ELF-1 (cell line): ENCODE measurements at places on chromosomes 12 and 14.
A peak's percentile ranks its signal among the peaks of the same experiment; 100 is the strongest.

GRCh38 chr14:28744126-28744525 is 22.5 kb upstream of the FOXG1 start:
- no peak for DNase-seq

DNA sequence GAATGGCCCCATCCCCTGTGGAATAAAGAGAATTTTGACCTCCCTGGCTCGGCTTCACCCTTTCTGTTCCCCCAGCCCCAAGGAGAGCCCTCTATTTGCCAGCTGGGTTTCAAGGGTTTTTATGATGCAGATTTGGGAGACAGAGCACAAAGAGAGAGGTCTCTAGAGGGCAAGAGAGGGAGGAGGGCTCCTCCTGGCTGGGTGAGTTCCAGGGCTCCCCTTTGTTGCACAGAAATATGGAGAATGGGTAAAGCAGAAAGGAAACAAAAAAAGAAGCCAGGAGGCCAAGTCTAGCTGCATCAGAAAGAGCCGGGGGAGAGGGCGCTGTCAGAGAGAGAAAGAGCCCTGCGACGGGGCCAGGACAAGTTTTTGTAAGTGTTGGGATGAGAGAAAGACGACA is 319.6 kb upstream of the RTL1 start:
- peak; percentile 20 for DNase-seq

DNA sequence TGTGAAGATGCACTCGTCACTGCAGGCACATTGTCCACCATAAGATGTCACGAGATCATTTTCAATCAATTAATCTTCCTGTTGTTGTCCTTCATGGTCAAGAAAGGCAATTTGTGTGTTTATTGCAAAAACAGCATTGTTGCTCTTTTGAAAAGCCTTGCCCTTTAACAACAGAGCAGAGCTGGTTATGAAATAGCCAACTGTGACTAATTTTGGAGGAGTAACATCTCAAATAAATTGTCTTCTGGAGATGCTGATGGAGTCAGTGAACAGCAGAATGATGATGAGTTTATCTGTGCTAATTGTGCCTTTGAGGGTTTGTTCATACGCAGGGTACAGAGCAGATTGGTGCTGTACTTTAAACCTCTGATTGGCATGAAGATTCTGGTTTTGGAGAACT is 88.3 kb upstream of the E2F7 start:
- DNase-seq = no peak

GRCh38 chr12:92065018-92065499 is 80.6 kb downstream of the BTG1 start:
- no peak for DNase-seq

- DNase-seq = peak; percentile 97
Observed at GRCh38 chr12:54398995-54399793, 14.7 kb upstream of the ZNF385A start.

- no peak for DNase-seq
Observed at GRCh38 chr12:62127516-62127915, 132.7 kb upstream of the USP15 start.

DNA sequence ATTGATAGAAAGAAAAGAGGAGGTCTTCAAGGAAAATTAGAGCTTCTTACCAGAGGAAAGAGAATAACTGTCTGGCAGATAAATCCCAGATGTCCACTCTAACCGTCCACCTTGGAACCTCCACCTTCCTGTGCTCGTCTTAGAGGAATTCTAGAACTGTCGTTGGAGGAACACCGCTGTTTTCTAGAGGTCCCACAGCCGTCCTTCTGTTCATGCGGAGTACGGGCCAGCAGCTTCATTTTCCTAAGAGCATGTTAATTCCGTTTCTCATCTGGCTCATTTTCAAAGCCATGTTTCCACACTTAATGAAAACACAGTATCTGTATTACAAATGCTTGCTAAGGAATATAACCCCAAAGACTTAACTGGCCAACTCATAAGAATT is 107.9 kb upstream of the ESRRB start:
- DNase-seq = no peak

DNA sequence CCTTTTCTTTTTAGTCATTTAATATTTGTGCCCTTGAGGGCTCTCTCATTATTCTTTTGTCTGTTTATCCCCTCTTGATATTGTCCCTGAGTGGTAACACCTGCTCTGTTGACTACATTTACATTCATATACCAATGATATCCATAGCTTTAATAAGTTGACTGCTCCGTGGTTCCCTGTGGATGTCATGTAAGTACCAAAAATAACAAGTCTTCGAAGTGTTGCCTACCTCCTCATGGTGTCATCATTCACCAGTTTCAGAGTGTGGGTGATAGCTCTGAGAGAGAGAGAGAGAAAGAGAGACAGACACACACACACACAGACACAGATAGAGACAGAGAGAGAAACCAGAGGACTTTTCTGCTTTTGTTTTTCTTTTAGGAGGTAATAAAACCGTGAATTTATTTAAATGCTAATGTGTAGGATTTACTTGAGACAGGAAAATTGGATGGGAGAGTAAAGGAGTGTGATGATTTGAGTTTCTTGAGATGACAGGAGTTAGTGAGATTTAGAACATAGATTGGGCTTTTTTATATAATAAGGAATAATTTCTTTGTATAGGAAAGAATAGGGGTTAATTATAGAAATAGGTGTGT is 52.2 kb downstream of the PAPOLA start:
- DNase-seq = no peak

DNA sequence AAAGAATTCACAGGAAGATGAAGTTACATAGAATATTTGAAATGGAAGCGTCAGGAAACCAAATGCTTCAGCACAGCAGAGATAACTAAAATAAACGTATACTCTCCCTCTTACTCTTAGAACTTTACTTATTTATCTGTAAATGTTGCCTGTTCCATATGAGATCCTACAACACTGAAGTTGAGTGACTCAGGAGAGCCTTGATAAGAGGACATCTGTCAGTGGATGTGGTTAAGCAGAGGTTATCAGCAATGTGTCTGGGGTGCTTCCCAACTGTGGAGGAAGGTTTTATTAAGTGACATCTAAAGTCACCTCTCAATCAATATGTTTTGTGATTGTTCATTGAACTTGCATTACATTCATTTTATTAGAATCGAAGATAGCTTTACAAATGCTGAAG is 81.9 kb downstream of the NEDD1 start:
- no peak for DNase-seq

GRCh38 chr12:59594943-59595500 is 807 bp upstream of the SLC16A7 start:
- no peak for DNase-seq

GRCh38 chr14:100239211-100239839 is 381 bp downstream of the YY1 start:
- no peak for DNase-seq

DNA sequence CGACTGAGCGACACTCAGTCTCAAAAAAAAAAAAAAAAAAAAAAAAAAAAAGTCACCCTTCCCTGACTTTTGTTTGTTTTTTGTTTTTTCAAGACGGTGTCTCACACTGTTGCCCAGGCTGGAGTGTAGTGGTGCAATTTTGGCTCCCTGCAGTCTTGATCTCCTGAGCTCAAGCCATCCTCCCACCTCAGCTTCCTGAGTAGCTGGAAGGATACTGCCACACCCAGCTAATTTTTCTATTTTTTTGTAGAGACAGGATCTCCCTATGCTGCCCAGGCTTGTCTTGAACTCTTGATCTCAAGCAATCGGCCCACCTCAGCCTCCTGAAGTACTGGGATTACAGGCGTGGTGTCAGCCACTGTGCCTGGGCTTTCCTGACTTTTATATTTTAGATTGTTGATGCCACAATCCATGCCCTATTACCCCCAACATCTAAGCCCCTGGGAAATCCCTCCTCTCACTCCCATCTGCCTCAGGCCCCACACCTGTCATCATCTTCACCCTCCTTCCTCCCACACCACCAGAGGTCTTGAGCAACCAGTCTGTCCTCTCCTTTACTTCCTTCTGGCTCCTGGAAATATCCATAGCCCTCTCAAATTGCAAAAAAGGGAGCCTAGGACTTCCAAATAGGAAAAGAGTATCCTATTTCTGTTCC is 7.8 kb downstream of the IKZF4 start:
- peak; percentile 41 for DNase-seq

- DNase-seq = no peak
Observed at GRCh38 chr12:118290130-118290529, 82.6 kb downstream of the TAOK3 start.

GRCh38 chr14:103503296-103503695 is 19.3 kb downstream of the CKB start:
- no peak for DNase-seq

DNA sequence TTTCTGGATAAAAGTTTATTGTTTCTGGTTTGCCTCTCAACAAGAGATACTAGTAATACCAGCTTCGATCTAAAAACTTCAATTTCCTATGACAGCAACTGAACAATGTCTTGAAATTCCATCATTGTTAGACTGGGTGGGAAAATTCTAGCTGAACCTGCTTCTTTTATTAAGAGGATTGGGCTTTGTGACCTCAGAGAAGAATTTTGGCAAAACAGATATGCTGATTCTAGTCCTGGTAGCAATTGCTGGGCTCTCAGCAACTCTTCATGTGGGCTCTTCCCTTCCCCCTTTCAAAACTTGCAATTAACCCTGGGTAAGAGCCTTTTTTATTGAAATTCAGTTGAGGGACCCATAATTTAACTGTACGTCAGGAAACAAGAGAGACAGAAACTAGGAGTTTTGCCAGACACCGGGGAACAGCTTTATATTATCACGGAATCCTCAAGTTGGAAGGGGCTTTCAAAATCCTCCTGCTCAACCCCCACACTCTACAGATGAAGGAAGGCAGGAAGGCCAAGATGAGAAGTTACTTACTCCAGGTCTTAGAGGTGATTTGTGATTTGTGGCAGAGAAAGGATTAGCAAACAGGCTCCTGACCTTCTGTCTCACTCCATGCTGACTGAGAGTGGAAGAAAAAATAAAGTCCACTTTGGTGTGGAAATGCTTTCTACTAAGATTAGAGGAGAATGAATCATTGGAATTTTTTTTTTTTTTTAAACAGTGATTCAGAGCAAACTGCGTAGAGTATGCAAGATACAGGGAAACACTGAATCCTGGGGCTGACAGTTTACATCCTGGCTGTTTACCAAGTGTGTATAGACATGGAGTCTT is 239.0 kb upstream of the ATP2B1 start:
- peak; percentile 65 for DNase-seq

GRCh38 chr14:22313172-22313801 is 275.7 kb downstream of the DAD1 start:
- no peak for DNase-seq

- DNase-seq = no peak
Observed at GRCh38 chr12:20415028-20415427, 46.7 kb downstream of the PDE3A start.

- DNase-seq = no peak
Observed at GRCh38 chr12:6112004-6112403, 12.5 kb downstream of the VWF start.

DNA sequence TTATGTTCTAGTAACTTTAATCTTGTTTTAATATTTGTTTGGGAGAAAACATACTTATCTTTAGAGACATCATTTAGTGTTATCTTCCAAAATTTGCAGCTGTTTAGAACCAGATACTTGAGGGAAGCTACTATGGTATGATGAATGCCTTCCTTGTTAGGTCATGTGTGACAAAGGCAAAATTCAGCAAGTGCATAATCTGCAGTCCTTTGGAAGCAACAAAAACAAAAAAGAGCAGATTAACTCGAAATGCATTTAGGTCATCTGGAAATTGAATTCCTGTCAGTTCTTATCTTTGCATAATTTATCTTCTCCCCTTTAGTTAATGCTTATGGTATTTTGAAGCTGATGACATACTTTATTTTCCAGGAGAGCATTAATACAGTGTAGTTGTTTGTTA is 3.5 kb downstream of the FBXO34 start:
- no peak for DNase-seq

- no peak for DNase-seq
Observed at GRCh38 chr12:131432532-131433260, 278.2 kb upstream of the SFSWAP start.

GRCh38 chr14:20327005-20327869 is 5.8 kb downstream of the CCNB1IP1 start:
- DNase-seq = no peak

DNA sequence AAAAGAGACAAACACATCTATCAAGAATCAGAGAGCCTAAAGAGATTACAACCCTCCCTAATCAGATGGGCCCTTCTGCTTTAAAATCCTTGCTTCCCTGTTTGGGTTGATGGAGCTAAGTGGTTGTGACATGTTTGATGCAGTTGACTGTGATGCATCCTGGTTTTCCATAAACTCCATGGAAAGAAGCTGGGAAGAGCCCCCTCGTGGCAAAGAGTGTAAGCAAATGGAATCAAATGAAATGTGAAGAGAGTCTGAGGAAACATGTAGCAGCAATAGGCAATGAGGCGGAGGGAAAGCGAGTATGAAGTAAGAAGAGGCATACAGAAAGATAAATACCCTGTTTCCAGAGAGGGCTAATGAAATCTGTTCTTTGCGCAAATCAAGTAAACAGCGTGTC is 70.4 kb upstream of the SLCO1C1 start:
- DNase-seq = peak; percentile 40

- no peak for DNase-seq
Observed at GRCh38 chr12:15700595-15700994, 88.6 kb downstream of the EPS8 start.

DNA sequence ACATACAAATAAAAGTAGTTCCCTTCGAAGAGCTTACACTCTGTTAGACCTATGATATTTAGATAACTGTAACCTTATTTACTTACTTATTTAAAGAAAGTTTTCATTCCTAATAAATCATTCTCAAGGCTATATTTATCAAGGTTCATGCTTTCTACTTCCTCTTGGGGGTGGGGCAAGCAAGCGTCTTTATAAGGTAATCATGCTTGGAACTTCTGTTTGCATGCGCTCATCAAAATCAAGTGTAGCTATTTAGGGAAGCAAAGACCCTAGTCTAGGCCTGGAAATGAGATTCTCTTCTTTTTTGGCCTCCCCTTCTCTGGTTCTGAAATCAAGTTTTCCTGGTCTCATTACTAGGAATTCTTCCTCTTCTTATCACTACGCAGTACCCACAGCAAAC is 766 bp downstream of the RERG start:
- no peak for DNase-seq

DNA sequence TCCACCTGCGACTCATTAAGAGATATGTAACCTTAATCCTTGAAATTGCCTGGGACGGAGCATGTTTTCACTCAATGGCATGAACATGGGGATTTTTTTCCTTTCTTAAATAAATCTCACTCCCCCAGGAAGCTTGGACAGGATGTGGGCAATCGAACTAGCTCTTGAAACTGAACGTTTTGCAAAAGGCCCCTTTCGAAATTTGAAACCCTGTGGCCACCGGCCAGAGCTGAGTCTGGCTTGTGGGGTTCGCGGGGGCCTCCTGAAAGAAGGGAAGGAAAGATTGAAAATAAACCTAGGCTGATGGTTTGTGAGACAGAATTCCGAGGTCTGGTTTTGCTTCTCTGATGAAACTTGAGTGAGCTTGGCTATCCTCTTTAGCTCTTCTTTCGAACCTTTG is 101.4 kb upstream of the RTL1 start:
- no peak for DNase-seq

GRCh38 chr12:9118158-9118557 is 2.4 kb upstream of the A2M start:
- DNase-seq = no peak

GRCh38 chr12:3252450-3252891 is 175.3 kb downstream of the TSPAN9 start:
- DNase-seq = no peak
